Inflammatory macrophage (primary cell): ENCODE measurements at places on chromosomes 6 and 20.

DNA sequence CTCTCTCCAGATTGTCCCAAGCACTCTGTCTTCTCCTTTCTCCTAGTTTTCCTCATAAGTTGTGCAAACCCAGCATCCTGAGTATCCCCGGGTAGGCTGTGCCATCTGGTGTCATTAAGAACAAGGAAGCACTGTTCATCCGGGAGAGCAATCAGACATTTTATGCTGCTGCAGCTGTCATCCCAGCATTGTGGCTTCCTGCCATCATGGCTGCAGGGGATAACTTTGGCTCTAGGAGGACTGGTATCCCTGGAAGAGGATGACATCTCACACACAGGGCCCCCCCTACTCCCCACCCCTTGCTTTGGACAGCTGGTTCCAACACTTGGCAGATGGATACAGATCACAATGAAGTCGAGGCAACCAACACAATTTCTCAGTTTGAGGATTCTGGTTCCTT lies 1195.1 kb upstream of the MAP3K7 start:
- DNase-seq: no peak

DNA sequence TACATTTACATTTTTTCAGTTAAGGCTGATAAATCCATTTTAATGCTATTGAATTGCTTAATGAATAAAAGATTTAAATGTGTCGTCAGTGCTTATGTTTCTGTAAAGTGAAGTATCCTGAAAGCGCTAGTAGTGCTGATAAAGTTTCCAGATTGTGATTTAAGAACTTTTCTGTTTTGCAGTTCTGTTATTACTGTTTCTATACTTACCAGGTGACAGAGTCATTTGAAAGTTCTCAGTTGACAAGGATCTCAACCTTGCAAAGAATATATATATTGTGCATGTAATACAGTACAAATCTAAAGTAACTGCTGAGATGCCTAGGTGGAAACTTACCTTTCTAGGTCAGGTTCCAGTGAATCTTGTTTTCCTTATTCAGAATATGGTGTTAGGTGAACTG lies 201.8 kb downstream of the ARID1B start:
- DNase-seq: no peak

DNA sequence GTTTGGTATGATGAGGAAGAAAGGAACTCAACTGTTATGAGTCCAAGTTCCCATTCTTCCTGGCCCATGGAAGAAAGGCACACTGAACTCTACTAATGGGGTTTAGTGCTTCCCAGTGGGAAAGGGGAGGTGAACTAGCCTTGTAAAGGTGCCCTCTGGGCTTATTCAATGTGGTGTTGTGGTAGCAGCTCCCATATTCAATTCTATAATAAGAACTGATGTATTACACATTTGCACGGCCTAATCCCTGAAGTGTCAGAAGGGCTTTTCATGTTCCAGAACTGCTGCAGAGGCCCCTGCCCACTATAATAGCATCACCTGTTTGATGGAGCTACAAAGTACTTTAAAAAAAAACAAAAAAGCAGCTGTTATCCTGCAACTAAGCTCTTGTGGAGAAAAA lies 17.1 kb downstream of the PRKN start:
- DNase-seq: no peak

DNA sequence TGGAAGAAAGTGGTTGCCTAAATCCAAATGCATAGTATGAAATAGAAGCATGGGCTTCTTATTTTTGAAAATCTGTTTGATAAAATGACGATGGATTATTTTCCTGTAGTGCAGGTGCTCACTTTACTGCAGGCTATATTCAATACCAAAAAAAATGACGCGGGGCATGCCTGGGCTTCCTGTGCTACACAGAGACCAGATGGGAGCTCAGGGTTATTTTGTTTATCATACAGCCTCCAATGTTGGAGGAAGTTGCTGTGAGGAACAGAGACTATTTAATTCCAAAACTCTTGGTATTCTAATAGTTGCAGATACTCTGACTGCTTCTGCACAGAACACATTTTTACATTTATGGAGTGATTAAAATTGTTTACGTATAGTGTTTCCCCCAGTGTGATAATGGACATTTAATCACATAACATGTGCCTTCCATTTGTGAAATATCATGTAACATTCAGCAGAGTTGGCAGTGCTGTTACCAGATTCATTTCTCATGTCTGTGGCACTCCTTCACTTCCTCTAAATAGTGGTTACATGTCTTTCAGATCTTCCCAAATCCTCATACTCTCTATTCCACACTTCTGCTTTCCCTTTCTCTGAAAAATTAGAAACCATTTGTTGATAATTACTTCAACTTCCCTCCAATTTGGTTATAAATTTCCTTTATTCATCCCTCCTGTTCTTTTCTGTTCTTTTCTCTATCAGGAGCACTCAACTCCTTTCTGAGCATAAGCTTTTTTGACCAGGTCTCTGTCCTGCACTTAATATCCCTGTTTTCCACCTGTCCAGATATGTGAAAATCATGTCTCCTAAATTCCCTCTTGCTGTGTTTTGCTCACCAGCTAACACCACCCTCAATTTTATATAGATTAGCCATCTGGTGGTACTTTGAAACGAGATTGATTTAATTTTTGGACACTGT lies 121.6 kb downstream of the ADGRB3 start:
- DNase-seq: peak; percentile 40

- peak; percentile 4 for DNase-seq
These were observed 3.4 kb upstream of the RSPO4 start for GRCh38 chr20:1005452-1006027.

DNA sequence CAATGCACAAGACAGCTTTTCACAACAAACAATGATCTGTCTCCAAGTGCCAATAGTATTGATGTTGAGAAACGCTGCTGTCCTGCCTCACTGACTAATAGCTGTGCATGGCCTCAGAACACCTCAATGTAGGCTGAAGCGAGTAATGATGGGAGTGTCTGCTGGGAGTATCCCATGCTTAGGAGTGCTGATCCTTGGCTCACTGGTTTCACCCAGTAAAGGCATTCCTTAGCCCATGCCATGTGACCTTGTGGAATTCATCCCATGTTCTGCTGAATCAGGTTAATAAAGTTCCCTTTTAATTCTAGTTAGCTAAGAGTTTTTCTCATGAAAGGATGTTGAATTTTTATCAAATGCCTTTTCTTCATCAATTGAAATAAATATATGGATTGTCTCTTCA lies 3.8 kb upstream of the WFDC12 start:
- no peak for DNase-seq

- DNase-seq: peak; percentile 42
These were observed 194.7 kb upstream of the PMEPA1 start for GRCh38 chr20:57904314-57905105.

GRCh38 chr6:4637691-4638433 lies 138.3 kb upstream of the CDYL start:
- peak; percentile 31 for DNase-seq

DNA sequence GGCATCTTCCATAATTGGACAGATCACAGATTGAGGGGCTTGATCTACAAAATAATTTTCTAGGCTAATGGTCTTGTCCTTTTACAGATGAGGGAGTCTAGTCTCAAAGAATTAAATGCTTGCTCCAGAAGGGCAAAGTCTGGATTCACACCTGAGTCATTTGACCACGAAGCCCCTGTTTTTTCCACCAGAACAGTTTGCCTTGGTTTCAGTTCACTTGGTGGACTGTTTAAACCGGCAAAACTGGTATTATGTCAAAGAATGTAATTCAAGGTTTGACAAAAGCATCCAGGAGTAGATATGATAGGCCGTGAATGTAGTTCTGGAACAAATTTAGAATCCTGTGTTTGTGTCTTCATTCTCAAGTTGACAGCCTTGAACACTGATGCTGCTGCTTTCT lies 3.3 kb downstream of the MYO6 start:
- no peak for DNase-seq

GRCh38 chr6:119210596-119210995 lies 132.1 kb upstream of the FAM184A start:
- no peak for DNase-seq

DNA sequence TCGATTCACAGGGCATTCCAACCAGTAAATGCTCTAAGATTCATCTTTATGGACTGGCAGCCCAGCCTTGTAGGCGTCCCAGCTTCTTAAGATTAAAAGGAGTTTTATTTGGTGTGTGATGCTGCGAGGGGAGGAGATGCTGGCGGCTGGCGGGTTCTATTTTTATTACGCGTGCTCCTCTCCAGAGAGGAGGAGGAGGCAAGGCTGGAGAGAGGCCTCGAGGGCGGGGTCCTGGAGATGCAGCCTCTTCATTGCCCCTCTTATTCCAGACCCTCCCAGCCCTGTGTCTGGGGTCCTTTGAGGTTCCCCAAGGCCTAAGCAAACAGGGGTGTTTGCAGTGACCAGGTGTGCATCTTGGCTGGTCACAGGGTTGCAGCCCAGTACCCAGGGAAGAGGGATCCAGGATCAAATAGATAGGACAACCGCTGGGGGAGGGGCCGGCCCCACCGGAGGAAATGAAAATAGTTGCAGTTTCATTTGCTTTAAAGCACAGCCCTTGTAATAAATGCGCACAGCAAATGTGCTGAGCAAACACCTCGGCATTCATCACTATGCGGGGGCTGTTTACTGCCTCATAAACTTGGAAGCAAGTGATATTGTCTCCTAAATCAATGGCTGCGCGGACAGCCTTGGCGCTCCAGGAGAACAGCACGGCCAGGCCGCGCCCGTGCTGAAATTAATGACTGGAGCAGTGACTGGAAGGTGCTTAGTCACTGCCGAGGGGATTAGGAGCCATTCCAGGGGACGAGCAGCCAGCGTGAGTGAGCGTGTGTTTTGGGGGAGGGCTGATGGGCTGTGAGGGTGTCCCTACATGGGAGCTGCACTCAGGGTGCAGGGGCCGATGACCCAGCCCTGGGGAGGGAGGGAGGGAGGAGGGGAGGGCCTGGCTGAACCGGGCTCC lies 83.0 kb downstream of the TMEM242 start:
- DNase-seq: no peak

- DNase-seq: peak; percentile 11
These were observed 117.0 kb downstream of the ERMARD start for GRCh38 chr6:169868458-169868857.

- no peak for DNase-seq
These were observed 424.7 kb downstream of the MMUT start for GRCh38 chr6:49038294-49038822.

- peak; percentile 30 for DNase-seq
These were observed 23.8 kb downstream of the UST start for GRCh38 chr6:148770408-148771211.

- no peak for DNase-seq
These were observed 4.3 kb upstream of the COL20A1 start for GRCh38 chr20:63288581-63289251.
